H4 (cell line): ENCODE measurements at places on chromosomes 2 and 18. TPM values are rescaled to one million over a fixed set of nuclear protein-coding genes. Genes with fewer than 3 reads are reported as not detected.

The SOX11 gene
- 0.86 and 1.8 TPM in 2 replicates for total RNA-seq

The NEU2 gene
- total RNA-seq = not detected in 2 replicates

The SERPINB4 gene
- not detected in 2 replicates for total RNA-seq

- no peak for DNase-seq
Measured at GRCh38 chr2:152376968-152377367, 42.0 kb downstream of the FMNL2 start.
